ENCODE measurements at places on chromosomes 7 and 10.

DNA sequence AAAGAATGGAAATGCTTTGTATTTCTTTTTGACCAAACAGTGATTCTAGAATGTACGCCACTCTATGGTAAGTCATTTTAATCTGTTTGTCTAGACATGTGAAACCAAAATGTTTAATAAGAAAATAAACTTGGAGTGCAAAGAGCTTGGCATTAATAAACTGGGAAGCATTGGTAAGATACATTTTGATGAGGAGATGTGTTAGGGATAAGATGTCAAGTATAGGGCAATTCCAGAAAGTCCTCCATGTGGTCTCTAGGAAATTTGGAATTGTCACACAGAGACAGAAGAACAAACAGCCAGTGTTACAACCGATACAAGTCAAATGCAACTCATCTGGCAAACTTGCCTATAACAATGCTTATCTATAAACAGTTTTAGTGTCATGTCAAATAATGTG lies 410.7 kb upstream of the SEMA3A start:
- DNase-seq: no peak

- no peak for DNase-seq
Observed at GRCh38 chr10:22334414-22335172, 10.7 kb upstream of the SPAG6 start.

GRCh38 chr7:127438836-127439235 lies 46.3 kb upstream of the ZNF800 start:
- no peak for DNase-seq

DNA sequence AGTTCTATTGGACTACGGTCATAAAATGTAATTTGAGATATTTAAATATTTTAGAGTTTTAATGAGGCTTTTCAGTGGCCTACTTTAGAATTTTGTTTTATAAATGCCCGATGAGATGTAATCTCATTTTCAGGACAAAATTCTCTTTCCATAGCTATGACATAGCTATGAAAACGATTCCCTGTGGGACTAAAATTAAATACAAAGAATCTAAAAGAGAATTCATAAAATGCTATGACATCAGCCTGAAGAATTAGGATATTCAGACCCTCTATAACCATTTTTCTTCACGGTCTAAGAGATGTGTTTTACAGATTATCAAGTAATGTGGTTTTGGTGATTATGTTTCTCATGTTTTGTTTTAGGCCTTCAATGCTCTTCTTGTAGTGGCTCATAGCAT lies 48.2 kb upstream of the ODAD2 start:
- DNase-seq: no peak

DNA sequence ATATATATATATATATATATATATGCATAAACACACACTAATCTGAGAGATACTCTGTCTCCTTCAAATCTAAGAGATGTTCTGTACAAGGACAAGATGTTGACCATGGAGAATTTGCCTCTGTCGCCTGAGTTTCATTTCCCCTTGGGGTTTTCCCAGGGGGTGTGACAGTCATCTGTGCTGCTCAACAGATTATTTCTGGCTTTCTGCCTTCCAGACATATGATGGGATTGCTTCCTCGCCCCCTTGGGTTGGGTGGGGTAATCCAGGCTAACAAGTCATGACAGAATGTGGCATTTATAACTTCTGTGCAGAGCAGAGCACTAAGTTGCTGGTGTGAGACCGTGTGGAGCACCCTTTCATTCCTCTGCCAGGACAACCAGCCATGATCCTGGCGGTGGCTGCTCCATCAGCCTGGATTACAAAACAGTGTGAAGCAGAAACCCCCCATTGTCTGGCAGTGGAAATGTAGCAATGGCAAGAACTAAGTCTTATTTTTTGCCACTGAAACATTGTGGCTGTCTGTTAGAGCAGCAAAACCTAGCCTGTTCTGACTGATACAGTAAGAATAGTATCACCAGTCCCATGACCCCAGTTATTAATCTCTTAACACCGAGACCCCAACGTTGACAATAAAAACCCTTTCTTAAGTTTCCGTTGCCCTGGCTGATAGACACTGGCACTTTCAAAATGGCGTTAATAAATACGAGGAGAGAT lies 13.7 kb upstream of the USP6NL start:
- DNase-seq: no peak

DNA sequence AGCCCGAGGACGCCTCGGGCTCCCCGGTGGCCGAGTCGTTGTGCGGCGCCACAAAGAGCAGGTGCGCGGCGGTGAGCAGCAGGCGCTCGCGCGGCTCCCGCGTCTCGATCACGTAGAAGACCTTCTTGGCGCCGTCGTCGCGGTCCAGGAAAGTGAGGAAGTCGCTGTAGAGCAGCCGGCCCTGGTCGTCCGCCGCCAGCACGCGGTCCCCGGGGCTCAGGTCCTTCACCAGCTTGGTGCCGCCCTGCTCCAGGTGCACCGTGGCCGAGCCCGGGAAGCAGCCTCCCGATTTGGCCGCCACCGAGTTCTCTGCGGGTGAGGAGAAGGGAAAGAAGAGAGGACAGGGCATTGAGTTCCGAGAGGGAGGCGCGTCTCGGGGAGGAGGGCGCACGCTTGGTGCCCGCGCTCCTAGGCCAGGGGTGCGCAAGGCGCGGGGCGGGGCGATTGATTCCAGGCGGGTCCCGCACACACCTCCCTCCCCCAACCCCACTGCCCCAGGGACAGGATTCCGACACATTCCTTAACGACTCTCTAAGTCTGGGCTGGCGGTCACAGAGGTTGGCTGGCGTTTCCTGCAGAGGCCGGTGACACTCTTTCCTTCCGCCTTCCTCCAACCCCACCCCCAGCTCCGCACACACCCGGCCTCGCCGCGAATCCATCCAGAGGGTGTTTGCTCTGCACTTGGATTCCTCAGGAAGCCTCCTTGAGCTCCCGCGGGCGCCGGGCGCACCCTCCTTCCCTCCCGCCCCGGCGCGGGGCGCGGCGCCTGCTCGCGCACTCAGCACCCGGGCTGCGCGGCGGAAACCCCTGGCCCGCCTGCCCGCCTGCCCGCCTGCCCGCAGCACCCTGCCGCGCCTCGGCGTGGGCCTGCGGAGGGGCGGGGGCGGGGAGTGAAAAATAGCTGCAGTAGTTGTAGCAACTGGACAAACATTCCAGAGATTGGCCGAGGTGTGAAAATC lies 8.6 kb downstream of the SHH start:
- DNase-seq: no peak

DNA sequence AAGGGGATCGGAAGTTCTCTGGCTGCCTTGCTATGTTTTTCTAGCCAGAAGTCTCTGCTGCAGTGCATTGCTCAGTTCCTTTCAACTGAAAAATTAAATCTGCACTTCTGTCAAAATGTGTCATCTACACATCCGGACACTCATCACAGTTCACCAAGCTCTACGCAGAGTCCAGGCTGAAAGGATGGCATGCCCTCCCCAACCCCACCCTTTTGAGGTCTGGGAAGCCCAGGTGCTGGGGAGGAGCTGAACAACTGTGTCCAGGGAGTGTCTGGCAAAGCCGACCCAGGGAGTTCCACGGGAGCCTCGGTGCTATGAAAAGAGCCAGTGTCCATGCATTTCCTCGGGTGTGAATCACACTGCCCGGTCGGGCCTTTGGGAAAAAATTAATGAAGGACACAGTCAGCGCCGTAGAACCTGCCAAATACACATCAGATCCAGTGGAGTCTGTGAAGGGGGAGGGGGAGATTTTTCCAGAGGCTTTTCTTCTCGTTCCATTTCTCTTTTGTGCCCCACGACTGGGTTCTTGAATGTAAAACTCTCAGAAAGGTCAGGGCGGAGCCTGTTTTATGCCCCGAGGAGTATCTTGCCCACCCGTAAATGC lies 757 bp upstream of the PALS2 start:
- no peak for DNase-seq

GRCh38 chr10:128054163-128054970 lies 71.9 kb downstream of the MKI67 start:
- DNase-seq: no peak

DNA sequence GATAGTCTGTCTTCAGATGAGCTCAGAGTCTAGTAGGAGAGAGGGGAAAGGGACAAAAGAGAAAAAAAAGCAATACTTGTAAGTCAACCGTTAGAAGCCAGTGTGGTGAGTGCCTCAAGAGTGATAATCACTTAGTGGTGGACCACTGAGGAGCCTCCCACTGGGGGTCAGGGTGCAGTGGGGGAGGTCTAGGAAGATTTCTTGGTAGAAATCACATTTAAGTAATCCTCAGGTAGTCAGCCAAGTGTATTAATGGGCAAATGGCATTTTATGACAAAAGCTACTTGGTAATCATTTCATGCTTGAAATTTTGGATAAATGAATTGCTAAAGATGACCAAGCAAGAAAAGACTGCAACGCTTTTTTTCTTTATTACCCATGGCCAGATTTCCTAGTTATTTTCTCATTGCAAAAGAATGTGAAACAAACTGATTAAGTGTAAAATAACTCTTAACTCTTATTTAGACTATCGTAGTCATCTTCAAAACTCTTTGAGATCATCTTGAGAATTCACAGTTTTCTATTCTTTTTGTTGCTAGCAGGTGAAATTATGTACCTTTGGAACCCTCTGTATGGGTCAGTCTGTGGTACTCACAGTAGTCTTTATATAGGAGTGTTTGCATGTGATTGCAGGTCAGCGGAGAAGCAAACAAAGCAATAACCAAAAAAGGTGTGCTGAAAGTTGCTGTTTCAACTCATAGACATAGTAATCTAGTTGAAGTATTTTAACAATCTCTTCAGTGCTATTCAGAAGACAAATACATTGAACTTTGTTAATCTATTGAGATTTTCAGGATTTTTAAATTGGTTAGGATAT lies 63.9 kb downstream of the PPP1R9A start:
- DNase-seq: no peak

DNA sequence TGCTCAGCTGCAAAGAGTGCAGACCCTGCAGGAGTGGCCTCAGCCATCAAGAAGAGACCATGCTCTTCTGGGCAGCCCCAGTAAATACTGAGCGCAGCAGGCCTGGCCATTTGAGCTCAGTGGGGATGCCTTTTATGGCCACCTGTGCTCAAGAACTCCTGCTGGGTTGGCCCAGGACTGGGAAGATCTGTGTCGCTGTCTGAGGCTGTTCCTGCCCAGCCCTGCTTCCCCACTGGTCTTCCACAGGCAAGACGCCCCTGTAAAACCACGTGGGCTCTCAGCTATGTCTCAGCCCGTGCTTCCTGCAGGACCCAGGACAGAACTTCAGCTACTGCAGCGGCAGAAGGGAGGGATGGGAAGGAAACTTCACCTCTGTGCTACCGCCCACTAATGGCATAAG lies 10.5 kb upstream of the PPIF start:
- DNase-seq: no peak

DNA sequence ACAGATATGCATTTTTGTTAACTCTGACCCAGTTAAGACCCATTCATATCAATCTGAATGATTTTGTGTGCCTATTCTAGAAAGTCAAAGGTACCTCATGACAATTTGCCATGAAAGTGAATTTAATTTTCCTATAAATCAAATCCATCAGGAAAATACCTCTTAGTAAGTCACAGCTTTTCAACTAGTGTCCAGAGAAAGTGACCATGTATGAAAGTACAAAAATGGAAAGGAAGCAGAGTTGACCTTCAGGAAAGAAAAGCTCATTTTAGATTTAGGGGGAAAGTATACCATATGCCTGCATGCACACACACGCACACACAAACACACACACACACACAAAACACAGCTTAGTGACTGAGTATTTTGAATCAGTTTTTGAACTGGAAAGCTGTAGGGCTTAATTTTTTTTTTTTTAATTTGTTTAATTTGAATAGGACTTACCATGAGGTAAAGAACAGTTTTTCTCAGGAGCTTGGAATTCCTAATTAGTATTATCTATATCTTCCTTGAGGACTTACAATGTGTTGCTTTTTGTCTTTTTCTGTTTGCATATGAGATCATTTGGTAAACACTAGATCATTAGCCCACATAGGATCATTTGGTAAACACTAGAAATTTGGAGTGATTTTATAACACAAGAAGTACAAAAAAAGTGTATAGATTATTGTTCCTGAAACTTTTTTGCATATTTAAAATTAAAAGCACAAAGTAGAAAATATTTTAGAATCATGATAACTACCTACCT lies 61.6 kb downstream of the ZNF277 start:
- no peak for DNase-seq

DNA sequence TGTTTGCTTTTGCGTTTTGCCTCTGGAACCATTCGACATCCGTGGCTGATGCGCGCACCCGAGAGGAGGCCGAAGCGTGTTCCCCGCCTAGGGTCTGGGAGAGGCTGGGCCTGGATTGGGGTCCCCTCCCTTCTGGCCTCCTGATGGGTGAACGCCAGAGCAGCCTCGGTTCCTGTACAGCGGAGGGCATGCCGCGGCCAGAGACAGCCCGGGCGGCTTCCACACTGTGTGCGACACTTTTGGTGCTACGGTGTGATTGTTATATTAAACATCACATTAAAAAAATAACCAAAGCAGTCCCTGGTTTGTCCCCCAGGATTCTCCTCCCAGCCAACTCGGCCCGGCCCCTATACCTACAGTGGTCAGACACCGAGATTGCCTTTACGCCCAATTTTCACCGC lies 3.7 kb upstream of the HOXA7 start:
- no peak for DNase-seq

GRCh38 chr7:137454767-137455166 lies 111.2 kb upstream of the PTN start:
- DNase-seq: no peak

DNA sequence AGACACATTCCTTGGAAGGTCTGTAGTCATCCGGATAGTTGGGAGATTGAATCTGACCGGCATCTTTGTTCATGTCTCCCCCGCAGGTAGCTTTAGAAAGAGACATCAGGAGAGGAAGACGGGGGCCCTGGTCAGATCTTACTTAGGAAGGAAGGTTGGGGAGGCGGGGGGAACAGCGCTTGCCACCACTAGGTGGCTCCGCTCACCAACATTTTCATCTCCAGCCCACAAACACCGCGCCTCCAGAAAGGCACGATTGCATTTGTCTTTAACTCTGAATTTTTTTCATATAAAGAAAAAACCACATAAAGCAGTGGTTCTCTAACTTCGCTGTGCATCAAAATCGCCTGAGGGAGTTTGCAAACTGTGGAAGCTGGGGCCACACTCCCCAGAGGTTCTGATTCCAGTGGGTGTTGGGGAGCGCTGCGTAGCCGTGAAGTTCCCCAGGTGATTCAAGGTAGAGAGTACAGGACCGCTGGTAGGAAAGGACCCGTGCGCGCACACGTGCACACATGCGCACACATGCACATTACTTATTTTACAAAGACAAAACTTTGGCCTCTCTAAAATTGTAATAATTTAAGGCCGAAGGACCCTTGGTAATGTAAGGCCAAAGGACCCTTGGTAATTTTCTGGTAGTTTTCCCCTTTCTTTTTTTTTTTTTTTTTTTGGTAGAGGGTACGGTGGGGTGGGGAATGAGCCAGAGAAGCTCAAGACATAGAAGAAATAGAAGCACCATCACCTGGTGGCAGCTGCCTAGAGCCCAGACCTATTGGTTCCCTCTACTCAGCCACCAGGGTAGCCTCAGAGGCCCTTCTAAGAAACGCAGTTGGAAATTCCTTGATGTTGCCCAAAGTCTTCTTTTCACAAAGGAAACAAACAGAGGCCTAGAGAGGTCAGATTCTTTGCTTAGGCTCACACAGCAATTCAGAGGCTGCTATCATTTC lies 37.4 kb upstream of the OPALIN start:
- no peak for DNase-seq

- DNase-seq: peak; percentile 16
Observed at GRCh38 chr10:119022846-119023552, 6.5 kb upstream of the NANOS1 start.
